Effector memory CD8-positive, alpha-beta T cell (primary cell): ENCODE measurements at places on chromosomes 12 and 14.

DNA sequence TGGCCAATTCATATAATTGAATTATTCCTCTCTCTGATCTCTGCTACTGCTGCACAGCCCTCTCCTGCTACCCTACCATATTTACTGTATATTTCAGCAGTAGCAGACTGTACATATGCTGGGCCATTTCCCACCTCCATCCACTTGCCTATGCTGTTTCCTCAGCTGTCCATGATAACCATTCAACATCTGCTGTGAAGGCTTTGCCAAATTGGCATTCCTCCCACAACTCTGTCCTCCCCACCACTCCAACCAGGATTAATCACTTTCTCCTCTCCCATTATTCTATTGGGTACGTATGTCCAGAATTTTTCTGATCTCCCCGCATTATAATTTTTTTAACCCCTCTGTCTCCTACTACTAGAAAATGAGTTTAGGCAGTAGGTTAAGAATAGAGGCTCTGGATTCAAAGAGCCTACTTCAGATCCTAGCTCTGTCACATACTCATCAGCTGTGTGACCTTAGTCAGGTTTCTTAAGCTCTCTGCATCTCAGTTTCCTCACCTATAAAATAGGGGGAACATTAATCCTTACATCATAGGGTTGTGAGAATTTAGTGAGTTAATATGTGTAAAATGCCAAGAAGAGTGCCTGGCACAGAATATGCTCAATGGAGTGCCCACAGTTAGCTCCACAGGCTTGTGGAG, 123.3 kb downstream of the KICS2 start:
- H3K27ac ChIP-seq: no peak overlapping the region
- DNase-seq: no peak
- H3K27me3 ChIP-seq: no peaks in the 10 kb centered on the region
- no peaks in the 10 kb centered on the region for H3K4me1 ChIP-seq
- H3K4me3 ChIP-seq: no peak overlapping the region
- H3K36me3 ChIP-seq: no peaks in the 10 kb centered on the region

DNA sequence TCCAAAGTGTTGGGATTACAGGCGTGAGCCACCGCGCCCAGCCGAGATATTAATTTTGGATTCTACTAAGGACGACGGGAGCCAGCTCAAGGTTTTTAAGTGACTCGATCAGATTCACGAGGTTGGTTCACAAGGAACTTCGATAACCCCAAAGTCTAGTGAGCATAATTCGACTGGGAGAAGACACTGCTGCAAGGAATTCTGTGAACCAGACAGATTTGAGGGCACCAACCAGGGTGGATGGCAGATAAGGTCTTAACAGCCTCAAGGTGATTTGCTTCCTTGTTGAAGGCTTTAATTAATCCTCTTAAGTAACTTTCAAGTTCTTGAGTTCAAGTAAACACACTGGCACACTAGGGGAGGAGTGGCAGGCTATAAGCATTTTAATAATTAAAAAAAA, 1.1 kb upstream of the KLHDC2 start:
- peaks cover 36% of the 10 kb centered on the region for H3K36me3 ChIP-seq
- H3K27me3 ChIP-seq: no peaks in the 10 kb centered on the region
- H3K27ac ChIP-seq: peak overlapping the region; percentile 98
- H3K4me3 ChIP-seq: peak overlapping the region; percentile 95
- DNase-seq: no peak

GRCh38 chr14:30264161-30264560, 294.8 kb upstream of the G2E3 start:
- H3K27ac ChIP-seq: no peak overlapping the region
- no peaks in the 10 kb centered on the region for H3K27me3 ChIP-seq
- no peaks in the 10 kb centered on the region for H3K4me1 ChIP-seq
- no peaks in the 10 kb centered on the region for H3K36me3 ChIP-seq
- no peak for DNase-seq

DNA sequence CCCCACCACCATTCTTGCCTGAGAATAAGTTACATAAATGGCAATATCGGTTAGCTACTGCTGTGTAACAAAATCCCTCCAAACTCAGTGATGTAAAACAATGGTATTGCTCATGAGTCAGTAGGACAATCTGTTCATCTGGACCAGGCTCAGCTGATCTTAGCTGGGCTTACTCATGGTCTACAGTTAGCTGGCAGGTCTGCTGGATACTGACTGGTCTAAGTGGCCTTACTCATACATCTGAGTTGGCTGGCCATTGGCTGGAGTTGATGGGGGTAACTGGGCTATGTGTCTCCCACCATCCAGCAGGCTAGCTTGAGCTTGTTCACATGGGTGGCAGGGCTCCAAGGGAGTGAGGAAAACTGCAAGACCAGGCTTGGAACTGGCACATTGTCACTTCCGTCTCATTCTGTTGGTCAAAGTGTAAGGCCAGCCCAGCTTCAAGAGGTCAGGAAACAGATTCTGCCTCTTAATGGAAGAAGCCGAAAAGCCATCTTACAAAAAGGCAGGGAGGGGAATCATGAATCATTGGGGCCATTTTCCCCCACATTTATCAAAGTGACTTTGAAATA, 56.7 kb upstream of the CHGA start:
- DNase-seq: no peak
- H3K4me1 ChIP-seq: no peaks in the 10 kb centered on the region

- H3K27me3 ChIP-seq: no peaks in the 10 kb centered on the region
- H3K4me3 ChIP-seq: no peak overlapping the region
- no peak overlapping the region for H3K27ac ChIP-seq
- DNase-seq: no peak
These were observed 4.2 kb upstream of the LRR1 start for GRCh38 chr14:49594347-49595091.

GRCh38 chr12:26340649-26341048, 145.3 kb downstream of the SSPN start:
- peaks cover 16% of the 10 kb centered on the region for H3K36me3 ChIP-seq
- no peak overlapping the region for H3K4me3 ChIP-seq
- DNase-seq: no peak

DNA sequence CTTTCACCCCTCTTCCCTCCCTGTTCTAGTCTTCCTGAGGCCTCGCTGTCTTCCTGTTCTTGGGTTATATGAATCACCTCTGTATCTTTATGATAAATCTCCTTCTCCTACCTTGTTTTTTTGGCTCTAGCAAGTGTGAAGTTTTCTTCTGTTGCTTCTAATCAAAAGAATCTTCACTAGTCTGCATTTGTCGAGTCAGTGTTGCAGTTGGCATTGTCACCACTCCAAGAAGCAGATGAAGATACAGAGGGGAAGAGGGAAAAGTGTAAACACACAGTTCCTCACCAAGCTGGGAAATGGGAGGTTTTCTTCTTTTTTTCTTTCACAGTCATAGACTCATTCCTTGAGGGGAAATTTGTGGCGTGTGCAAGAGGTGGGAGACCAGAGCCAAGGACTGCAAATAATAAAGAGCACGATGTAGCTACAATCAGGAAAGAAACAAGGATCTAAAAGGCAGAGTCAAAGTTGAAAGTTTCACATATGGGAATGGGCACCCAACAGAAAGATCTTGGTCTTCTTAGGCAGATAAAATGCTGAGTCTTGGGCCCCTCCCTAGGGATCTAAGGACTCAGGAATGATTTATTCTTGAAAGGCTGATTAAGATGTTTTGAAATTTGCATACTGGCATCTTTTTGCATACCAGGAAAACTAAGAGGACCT, 22.2 kb upstream of the PRICKLE1 start:
- H3K27me3 ChIP-seq: peaks cover 6% of the 10 kb centered on the region
- H3K36me3 ChIP-seq: no peaks in the 10 kb centered on the region
- no peak overlapping the region for H3K27ac ChIP-seq
- H3K4me1 ChIP-seq: no peaks in the 10 kb centered on the region
- no peak for DNase-seq

GRCh38 chr12:94025068-94025467, 123.3 kb upstream of the PLXNC1 start:
- peaks cover 58% of the 10 kb centered on the region for H3K27me3 ChIP-seq
- no peak overlapping the region for H3K4me3 ChIP-seq
- H3K4me1 ChIP-seq: no peaks in the 10 kb centered on the region
- no peak for DNase-seq

GRCh38 chr12:42979746-42980145, 390.2 kb upstream of the PRICKLE1 start:
- DNase-seq: no peak
- no peaks in the 10 kb centered on the region for H3K4me1 ChIP-seq
- H3K36me3 ChIP-seq: no peaks in the 10 kb centered on the region

DNA sequence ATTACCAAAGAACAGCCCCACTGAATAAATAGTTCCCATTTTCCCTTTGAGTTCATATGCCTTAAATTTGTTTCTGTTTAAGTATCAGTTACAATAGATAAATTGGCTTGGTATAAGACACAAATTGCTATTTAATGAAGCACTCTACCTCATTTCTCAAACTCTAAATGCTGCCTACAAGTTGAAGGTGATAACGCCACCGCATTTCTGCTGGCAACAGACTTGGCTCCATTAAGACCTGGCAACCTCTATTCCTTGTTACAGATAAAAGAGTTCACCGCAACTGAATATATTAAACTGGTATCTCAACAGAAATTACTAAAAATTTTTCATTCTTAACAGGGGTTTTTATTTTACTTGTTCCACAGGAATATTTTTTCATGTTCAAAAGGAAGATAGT, 35.6 kb downstream of the GXYLT1 start:
- no peak overlapping the region for H3K4me3 ChIP-seq
- H3K36me3 ChIP-seq: peaks cover 13% of the 10 kb centered on the region
- no peak overlapping the region for H3K27ac ChIP-seq
- no peaks in the 10 kb centered on the region for H3K27me3 ChIP-seq
- no peak for DNase-seq

DNA sequence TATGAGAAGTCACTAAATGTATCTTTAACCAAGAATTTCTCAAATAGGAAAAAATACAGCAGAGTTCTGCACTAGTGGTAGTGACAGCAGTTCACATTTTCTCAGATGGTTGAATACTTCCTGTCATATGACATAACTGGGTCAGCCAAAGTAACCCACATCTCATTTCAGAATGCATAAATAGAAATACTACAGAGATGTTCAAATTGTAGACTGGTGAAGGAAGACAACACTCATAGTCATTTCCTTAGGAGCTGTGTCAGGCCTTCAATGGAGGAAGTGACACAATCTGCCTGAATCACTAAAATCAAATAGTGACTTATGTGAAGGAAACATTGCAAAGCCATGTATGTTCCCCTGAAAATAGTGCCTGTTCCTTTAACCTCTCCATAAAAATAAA, 32.4 kb downstream of the FERMT2 start:
- H3K4me1 ChIP-seq: peaks cover 33% of the 10 kb centered on the region
- no peaks in the 10 kb centered on the region for H3K27me3 ChIP-seq
- H3K4me3 ChIP-seq: peak overlapping the region; percentile 29
- no peaks in the 10 kb centered on the region for H3K36me3 ChIP-seq
- peak overlapping the region; percentile 86 for H3K27ac ChIP-seq

DNA sequence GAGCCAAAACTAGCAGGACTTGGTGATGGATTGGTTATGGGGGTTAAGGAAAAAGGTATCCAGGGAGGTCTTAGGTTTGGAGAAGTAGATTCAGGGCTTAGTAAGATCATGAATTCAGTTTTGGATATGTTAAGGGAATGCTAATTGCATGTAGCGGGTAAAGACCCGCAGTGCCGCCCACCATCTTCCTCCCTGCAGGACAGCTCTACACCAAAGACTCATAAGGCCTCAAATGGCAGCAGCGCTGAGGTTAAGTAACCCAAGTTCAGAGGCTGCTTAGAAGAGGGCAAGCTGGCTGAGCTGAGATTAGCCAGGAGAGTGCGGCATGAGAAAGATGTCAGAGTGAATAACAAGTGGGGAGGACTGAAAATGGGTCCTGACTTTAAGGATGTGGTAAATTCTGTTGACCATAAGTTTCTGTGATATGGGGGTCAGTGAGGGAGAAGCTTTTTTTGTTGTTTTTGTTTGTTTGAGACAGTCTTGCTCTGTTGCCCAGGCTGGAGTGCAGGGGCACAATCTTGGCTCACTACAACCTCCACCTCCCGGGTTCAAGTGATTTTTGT, 26.2 kb downstream of the RAD9B start:
- no peak overlapping the region for H3K4me3 ChIP-seq
- DNase-seq: no peak
- H3K27ac ChIP-seq: no peak overlapping the region
- peaks cover 12% of the 10 kb centered on the region for H3K36me3 ChIP-seq
- peaks cover 4% of the 10 kb centered on the region for H3K4me1 ChIP-seq
- H3K27me3 ChIP-seq: no peaks in the 10 kb centered on the region

- no peaks in the 10 kb centered on the region for H3K36me3 ChIP-seq
- no peaks in the 10 kb centered on the region for H3K27me3 ChIP-seq
- H3K27ac ChIP-seq: no peak overlapping the region
- no peak for DNase-seq
- no peak overlapping the region for H3K4me3 ChIP-seq
These were observed 411.0 kb downstream of the LRIG3 start for GRCh38 chr12:58509116-58509885.

GRCh38 chr14:76502219-76502618, 126.3 kb downstream of the ESRRB start:
- H3K36me3 ChIP-seq: no peaks in the 10 kb centered on the region
- no peaks in the 10 kb centered on the region for H3K4me1 ChIP-seq
- peaks cover 24% of the 10 kb centered on the region for H3K27me3 ChIP-seq
- no peak for DNase-seq
- H3K4me3 ChIP-seq: no peak overlapping the region

DNA sequence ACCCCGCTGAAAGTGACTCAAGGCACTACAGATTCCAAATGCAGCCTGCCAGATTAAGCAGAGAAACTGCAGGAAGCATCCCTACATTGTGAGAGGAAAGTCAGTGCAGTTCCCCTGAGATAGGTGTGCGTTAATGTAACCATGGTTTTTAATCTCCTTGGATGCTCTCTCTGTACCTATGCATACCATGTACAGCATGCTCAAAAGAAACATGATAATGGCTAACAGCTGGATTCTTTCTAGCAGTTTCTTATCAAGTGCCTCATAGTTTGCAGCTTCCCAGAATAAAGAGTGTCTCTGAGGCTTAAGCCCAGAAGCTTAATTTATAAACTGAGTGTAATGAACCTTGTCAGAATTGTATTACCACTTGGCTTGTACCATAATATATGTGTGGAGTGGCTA, 17.1 kb upstream of the MDM1 start:
- no peak for DNase-seq
- no peak overlapping the region for H3K27ac ChIP-seq
- no peak overlapping the region for H3K4me3 ChIP-seq
- H3K27me3 ChIP-seq: peaks cover 12% of the 10 kb centered on the region
- peaks cover 9% of the 10 kb centered on the region for H3K4me1 ChIP-seq
- peaks cover 3% of the 10 kb centered on the region for H3K36me3 ChIP-seq

GRCh38 chr12:121467638-121468498, 68.0 kb downstream of the RNF34 start:
- H3K36me3 ChIP-seq: peaks cover 5% of the 10 kb centered on the region
- peak overlapping the region; percentile 50 for H3K4me3 ChIP-seq
- H3K27me3 ChIP-seq: no peaks in the 10 kb centered on the region

DNA sequence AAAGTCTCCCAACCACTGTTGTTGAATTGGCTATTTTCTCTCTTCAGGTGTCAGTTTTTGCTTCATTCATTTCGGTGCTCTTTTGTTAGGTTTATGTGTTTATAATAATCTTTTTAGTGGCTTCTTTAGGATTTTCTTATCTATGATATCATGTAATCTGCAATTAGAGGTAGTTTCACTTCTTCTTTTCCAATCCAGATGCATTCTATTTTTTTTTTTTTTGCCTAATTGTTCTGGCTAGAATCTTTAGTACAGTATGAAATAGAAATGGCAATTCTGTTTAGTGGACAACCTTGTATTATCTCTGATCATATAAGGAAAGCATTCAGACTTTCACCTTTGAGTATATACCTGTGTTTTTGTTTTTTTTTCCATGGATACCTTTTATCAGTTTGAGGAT, 17.4 kb downstream of the CNOT2 start:
- no peak for DNase-seq
- peaks cover 20% of the 10 kb centered on the region for H3K36me3 ChIP-seq
- peaks cover 40% of the 10 kb centered on the region for H3K4me1 ChIP-seq
- H3K27me3 ChIP-seq: no peaks in the 10 kb centered on the region

GRCh38 chr14:39991041-39991440, 558.8 kb upstream of the FBXO33 start:
- no peak for DNase-seq
- H3K27me3 ChIP-seq: no peaks in the 10 kb centered on the region
- no peak overlapping the region for H3K27ac ChIP-seq
- H3K4me3 ChIP-seq: no peak overlapping the region
